ENCODE measurements at places on chromosomes 1 and 21.

- no peak for DNase-seq
These were observed 25.4 kb upstream of the NPL start for GRCh38 chr1:182764029-182764727.

- DNase-seq: no peak
These were observed 412.6 kb downstream of the LTN1 start for GRCh38 chr21:28579986-28580550.

DNA sequence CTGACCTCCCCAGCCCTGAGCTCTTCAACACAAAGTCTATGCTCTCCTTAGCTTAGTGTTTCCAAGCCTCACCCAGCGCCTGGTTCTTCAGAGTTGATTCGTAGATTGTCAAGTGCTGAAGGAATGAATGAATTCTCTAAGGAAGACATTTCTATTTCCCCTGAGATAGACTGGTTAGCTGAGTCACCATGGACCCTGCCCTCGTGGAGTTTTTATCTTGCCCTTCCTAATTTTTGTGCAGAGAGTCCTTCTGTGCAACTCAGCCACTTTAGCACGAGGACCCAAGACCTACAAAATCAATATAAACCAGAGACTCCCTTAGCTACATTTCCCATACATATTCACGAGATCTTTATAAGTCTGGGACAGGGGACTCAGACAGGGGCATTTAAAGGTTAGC lies 2.6 kb upstream of the CD244 start:
- no peak for DNase-seq

GRCh38 chr1:162353078-162353477 lies 23.6 kb downstream of the SPATA46 start:
- no peak for DNase-seq

DNA sequence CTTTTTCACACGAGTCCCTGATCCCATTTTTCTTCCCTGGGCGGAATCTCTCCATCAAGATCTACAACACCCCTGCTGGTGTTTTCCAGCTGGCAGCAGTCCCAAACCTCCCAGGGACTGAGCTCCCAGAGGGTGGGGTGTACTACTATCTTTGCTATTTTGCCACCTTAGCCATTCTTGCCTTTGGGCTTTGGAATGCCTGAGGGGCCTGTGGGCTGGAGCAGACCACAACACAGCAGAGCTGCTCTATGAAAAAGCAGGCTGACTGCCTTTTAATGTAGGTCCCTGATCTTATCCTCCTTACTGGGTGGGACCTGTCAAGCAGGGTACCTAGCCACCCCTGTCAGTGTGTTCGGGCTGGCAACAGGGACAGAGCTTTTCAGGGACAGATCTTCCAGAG lies 91.9 kb downstream of the KCNT2 start:
- DNase-seq: no peak

DNA sequence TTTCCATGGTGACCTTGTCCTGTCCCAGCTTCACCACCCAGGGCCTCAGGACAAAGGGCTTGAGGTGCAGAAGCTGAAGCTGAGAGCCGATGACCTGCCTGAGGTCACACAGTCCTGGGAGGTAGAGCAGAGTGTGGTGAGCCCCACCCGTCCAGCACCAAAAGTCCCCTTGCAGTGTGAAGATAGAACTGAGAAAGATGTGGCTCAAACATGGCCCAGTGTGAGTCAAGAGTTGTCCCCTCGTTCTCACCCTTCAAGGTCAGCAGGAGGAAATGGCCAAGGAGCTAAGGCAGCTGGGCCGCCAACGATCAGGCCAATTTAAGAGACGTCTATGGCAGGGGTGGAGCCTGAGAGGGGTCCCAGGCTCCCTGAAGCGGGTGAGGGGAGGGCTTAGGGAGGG lies 157.5 kb upstream of the KLHDC7A start:
- DNase-seq: no peak

- no peak for DNase-seq
These were observed 106.5 kb downstream of the RGS7 start for GRCh38 chr1:241250465-241250864.

GRCh38 chr1:19606817-19607642 lies 37.1 kb upstream of the NBL1 start:
- peak; percentile 55 for DNase-seq

DNA sequence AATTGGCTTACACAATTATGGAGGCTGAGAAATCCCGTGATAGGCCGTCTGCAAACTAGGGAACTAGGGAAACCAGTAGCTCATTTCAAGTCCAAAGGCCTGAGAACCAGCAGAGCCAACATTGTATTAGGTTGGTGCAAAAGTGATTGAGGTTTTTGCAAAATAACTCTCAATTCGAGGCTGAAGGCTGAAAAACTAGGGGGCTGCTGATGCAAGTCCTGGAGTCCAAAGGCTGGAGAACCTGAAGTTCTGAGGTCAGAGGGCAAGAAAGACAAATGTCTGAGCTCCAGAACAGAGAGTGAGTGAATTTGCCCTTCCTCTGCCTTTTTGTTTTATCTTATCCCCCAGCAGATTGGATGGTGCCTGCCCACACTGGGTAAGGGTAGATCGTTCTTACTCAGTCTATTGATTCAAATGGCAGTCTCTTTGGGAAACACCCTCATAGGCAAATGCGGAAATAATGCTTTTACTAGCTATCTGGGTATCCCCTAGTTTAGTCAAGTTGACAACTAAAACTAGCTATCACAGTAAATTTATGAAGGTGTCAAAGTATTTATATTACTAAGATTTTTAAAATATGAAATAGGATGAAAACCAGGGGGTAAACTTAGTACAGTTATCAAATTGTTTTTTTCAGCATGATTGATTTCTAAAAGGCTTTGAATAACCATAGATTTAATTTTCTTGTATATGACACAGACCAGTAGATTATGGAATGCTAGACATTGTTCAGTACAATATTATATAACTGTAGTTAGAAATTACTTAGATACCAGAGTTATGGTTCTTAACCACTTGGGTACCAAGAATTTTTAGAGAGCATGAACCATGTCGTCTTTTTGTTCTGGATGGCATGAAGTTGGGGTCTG lies 15.4 kb downstream of the RABGAP1L start:
- peak; percentile 26 for DNase-seq

- no peak for DNase-seq
These were observed 79.2 kb downstream of the HHAT start for GRCh38 chr1:210407887-210408252.

- DNase-seq: peak; percentile 66
These were observed 31.4 kb upstream of the WASF2 start for GRCh38 chr1:27521336-27521831.

GRCh38 chr1:9626201-9626608 lies 25.3 kb upstream of the PIK3CD start:
- no peak for DNase-seq

DNA sequence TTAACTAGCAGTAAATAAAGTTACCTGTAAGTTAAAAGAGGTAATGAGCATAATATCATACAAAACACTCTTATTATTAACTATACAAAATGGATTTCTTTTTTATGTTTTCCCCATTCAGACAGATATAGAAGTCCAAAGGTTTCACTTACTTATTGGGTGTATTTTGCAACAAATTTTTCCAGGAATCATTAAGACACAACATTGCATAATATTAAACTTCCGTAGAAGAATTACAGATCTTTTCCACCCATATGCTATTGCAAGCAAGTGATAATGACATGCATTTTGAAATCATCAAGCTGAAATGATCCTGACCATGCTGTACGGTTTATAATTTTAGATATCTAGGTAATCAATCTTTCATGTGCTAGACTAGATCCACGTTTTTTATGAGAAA lies 957.0 kb downstream of the NCAM2 start:
- no peak for DNase-seq

DNA sequence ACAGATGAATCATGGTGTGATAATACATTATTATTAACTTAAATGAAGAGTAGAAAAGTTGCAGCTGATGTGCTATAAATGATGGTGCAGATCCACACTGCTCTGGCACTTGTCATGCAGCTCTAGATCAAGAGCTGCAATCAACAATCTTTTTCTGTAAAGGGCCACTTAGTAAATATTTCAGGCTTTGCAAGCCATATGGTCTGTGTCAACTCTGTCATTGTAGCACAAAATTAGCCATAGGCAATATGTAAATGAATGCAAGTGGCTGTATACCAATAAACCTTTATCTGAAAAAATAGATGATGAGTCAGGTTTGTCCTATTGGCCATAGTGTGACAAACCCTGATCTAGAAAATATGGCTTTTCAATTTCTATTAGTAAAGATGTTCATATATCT lies 66.6 kb downstream of the RGS18 start:
- DNase-seq: no peak

DNA sequence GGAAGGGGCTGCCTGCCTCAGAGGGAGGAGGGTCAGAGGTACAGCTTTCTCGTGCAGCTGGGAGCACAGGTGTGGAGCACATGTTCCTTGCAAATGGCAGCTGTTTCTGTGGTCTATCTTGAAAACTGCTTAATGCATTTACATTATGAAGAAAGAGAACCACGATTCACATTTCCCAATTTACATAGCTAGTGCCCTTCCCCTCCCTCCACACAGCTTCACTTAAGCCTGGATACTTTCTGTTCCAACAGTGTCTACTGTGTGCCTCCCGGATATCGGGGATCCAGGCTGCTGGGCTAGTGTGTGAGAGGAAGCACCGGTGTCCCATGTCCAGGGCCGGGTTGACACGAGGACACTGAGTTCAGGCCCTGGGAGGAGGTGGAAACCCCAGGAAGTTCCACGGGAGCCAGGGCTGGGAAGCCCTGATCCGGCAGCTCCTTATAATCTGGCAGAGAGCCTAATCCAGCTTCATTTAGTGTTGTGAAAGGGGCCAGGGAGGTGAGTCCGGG lies 31.6 kb downstream of the TMCC2 start:
- no peak for DNase-seq
